ENCODE measurements at places on chromosomes 7 and 10.

- DNase-seq, result peak; percentile 26
These were observed 595.2 kb downstream of the AUTS2 start for GRCh38 chr7:70193514-70193913.

DNA sequence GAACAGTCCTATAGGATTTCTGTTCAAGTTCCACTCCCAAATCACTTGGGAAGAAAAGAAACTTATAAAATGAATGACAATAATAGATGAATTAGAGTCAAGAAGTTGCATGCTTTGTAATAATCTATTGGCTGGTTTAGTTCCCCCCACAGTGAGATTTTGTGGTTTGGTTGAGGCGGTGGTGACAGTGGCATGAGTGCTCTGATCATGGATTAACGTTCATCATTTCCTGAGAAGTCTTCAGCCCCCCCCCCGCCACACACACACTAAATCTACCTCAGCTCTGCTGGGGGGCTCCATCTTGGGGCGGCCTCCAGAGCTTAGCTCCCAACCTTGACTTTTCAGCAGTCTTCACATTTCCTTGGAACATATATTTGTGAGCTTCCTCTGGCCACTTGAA, 121.7 kb downstream of the ABCA13 start:
- DNase-seq, result no peak

GRCh38 chr10:11357439-11357838, 254.0 kb downstream of the USP6NL start:
- no peak for DNase-seq

DNA sequence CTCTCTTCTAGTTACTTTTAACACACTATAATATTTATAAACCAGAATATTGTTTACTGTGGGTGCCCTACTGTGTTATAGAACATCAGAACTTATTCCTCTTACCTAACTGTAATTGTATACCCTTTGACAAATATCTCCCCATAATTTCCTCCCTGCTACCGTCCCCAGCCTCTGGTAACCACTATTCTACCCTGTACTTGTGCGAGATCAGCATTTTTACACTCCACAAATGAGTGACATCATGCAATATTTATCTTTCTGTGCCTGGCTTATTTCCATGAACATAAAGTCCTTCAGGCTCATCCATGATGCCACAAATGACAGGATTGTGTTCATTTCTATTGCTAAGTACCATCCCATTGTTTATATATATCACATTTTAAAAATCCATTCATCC, 139.8 kb upstream of the RSU1 start:
- DNase-seq, result no peak

GRCh38 chr10:85080934-85081333, 752.5 kb downstream of the CCSER2 start:
- no peak for DNase-seq

- DNase-seq, result peak; percentile 73
These were observed 203.5 kb downstream of the RNLS start for GRCh38 chr10:88379575-88379974.

DNA sequence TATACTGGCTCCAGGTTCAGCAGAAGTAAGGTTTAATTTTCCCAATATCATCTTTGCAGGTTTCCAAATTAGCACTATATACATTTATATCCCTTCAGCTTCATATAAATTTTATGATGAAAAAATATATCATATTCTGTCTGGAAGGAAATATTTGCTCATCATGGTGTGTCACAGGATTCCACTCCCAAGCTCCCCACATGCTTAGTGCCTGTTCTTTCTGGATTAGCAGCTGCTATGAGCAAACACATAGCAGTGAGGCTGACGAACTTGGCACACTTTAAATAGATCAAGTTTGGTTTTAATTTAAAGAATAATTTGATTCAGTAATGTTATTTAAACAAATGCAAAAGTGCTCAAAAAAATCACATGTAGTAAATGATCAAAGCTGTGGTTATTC, 251.9 kb downstream of the AGMO start:
- peak; percentile 78 for DNase-seq

- DNase-seq, result no peak
These were observed 127.1 kb downstream of the CLEC2L start for GRCh38 chr7:139650429-139651100.

DNA sequence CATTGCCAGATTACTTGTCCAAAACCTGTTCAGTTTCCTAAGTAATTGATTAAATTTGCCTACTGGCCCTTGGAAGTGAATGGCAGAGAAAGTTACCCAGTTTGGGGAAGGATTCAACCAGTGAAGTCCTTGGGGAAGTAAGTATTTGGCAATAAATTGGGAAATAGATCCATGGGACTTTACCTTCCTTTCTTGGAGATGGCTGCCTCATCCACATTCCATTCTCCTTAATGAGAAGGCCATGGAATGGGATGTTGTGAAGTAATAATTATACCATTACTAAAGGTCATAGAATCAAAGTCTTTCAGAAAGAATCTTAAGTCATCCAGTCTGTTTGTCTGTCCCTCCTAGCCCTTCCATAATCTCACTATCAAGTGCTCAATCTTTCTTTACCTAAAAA, 4.5 kb upstream of the COPG2 start:
- DNase-seq, result peak; percentile 50

DNA sequence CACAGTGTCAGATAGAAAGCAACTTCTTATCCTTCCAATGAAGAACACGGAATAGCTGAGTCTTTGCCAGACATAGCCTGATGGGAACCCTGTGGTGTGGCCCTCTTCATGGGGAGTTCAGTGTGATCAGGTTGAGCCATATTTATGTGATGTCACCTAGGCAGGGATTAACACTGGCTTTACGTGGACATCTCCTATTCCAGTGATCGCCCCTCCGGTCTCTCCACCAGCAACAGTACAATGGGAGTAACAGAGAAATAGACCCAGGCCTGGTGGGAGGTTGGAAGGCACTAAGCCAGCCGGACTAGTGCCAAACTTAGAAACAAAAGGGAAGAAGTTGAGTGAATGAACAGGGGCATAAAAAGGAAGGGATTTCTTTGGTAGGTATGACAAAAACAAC, 358.1 kb downstream of the PRPF18 start:
- DNase-seq, result no peak

- peak; percentile 21 for DNase-seq
These were observed 95.2 kb upstream of the EGR2 start for GRCh38 chr10:62911210-62911963.

- peak; percentile 40 for DNase-seq
These were observed 98.9 kb downstream of the KMT2C start for GRCh38 chr7:152336754-152337368.

DNA sequence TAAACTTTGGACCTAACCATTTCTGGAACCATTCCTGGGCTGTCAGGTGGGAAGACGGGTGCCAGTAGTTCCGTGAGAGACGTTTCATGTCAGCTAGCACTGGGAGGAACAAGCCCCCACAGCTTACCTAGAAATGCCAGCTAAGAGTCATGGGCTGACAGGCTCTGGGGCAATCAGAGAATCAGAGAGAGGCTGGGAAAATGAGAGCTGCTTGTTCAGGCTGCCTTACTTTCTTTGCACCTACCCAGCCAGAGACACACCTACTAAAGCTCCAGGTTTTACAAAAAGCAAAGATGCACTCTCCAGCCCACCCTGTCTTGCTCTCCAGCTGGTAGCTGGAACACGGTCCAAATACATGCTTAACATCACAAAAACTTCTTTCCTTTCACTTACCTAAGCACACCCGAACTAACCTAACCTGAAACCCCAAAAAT, 688 bp downstream of the PTN start:
- no peak for DNase-seq

DNA sequence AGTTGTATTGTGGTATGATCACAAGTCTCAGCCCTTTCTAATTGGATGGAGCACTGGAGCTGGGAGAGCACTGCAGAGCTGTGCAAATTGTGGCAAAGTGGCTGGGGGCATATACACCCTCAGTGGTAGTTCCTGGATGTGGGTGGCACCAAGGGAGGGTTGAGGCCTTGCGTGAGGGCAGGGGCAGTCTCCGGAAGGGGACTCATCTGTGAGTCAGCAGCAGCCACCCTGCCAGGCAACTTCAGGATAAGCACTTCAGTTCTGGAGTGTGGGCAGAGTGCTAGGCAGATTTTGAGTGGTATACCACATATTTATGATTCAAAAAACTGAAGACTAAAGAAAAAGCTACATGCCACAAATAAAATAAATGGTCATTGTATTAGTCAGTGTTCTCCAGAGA, 210.5 kb downstream of the ETV1 start:
- DNase-seq, result peak; percentile 33

DNA sequence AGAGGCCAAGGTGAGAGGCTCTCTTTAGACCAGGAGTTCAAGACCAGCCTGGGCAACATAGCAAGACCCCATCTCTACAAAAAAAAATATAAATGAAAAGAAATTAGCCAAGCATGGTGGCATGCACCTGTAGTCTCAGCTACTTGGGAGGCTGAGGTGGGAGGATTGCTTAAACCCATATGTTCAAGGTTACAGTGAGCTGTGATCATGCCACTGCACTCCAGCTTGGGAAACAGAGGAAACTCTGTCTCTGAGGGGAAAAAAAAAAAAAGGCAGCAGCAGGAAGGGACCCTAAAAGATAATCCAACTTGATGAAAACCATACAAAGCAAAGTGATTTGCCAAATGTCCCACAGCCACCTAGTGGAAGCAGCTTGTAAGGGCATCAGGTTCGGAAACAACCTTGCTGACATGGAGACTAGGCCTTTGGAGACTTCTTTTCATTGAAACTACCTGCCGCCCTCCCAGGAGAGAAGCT, 15.6 kb upstream of the PBLD start:
- peak; percentile 61 for DNase-seq

DNA sequence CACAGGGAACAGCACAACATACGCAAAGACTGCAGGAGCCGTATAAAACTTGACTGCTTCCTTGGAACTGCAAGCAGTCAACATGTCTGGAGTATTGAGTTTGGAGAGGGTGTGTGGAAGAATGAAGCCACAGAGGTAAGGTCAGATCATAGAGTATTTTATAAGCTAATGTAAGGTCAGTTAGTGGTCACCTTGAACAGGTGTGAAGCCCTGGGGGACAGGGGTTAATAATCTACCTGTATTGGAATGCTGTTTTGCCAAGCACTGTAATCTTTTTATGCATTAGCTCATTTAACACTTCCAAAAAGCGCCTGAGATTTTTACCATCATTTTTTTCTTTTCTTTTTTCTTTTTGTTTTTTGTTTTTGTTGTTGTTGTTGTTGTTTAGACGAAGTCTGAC, 23.1 kb downstream of the PLAU start:
- no peak for DNase-seq

DNA sequence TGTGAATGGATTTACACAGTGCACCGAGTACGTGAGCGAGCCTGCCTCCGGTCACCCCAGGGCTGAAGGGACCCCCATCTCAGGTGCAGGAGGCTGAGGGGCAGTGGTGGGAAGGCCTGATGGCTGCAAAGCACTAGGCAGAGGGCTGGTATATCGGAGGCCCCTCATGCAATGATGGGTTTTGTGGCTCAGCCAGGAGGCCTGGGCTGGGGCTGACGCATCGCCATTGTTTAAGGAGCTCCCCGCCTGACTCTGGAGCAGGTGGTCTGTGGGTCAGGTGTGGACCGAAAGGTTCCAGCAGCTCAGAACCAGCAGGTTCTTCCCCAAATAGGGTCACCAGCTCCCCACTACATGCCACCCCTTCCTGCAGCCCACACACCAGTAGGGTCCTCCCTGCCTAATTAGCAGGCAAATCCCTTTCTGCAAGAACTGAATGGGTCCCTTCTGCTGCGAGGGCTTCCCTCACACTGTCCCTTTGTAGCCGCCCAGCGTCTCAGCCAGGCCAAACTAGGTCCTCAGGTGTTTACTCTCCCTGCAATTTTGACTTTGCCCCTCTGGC, 33.0 kb downstream of the OAT start:
- no peak for DNase-seq

- DNase-seq, result no peak
These were observed 191.1 kb upstream of the GRB10 start for GRCh38 chr7:50973814-50974213.

DNA sequence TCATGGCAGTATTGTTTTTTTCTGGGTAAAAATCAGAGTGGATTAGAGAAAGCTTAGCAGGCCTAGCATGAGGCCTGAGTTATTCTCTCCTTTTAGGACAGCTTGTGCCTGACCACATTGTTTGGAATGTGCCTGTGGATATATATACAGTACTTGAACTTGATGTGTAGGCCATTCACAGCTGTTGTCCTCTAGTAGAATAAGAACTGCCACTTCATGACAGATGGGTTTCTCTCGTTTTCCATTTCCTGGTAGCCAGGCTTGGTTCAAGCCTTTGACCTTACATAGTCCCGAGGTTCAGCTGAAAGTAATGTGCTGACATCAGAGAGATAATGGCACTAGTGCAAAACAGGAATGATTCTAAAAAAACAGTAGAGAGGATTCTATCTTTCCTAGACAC, 473.9 kb downstream of the AUTS2 start:
- DNase-seq, result peak; percentile 20

DNA sequence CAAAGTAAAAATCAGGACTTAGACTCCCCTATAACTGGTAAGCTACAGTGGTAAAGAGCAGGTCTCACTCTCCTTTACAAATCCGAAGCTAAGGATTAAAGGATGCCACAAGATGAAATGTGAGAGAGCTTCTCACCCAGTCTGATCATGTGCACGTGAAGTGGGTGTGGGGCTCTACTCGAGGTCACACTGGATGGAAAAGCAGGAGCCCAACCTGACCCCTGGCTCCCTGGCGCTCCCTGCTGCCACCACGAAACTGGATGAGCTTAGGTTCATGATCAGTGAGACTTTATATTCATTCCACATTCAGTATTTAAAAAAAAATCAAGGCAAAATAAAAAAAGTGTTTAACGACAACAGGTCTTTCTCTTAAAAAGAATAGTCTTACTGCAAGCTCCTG, 21.7 kb upstream of the FOXI2 start:
- no peak for DNase-seq

DNA sequence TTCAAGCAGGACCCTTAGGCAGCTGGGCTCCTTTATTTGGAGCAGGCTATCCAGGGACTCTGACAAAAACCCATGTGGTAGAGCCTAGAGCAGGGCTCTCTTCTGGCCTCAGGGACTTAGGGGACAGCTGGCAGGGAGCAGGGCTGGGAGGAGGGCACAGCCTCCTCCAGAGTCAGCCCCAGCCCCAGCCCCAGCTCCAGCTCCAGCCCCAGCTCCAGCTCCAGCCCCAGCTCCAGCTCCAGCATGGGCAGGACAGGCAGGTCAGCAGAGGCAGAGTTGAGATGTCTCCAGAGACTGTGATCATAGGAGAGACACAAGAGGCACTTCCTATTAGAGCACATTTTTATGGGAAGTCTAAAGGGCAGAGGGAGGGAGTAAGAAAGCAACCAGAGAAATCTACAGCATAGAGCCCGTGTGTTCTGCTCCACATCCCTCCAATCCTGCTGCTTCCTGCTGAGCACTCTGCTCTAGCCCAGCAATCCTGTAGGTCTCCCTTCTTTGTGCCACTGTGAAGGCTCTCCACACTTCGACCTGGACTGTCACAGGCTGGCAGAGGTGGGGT, 13.3 kb upstream of the C10orf53 start:
- DNase-seq, result no peak

- DNase-seq, result no peak
These were observed 69.1 kb downstream of the ZMIZ1 start for GRCh38 chr10:79137826-79138225.

- no peak for DNase-seq
These were observed 6.9 kb upstream of the AOC1 start for GRCh38 chr7:150845421-150845861.

- no peak for DNase-seq
These were observed 130.4 kb downstream of the SMURF1 start for GRCh38 chr7:99013266-99014112.

GRCh38 chr10:123146013-123146893, 1.7 kb upstream of the HMX2 start:
- no peak for DNase-seq

- DNase-seq, result no peak
These were observed 1012.5 kb downstream of the NRG3 start for GRCh38 chr10:82887488-82887887.

Measured in cardiac fibroblast (primary cell).